ENCODE measurements at places on chromosomes 7 and 10.

- no peak for DNase-seq
Measured at GRCh38 chr10:122087436-122087835, 98.5 kb downstream of the TACC2 start.

DNA sequence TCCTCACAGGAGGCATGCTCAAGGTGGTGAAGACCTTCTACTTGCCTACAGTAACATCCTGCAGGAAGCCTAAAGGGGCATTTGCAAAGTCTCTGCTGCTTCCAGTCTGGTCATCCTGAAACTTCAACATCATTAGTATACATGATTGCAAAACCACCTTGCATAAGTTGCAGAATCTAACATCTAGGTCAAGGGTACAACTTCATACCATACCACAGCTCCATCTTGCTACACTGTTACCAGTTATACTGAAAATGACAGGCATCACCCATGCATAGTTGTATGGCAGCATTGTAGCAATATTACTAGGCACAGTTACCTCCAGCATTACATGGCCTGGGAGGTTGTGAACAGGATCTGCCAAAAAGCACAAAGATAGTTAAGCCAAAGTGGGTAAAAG lies 13.7 kb upstream of the MACROH2A2 start:
- no peak for DNase-seq

DNA sequence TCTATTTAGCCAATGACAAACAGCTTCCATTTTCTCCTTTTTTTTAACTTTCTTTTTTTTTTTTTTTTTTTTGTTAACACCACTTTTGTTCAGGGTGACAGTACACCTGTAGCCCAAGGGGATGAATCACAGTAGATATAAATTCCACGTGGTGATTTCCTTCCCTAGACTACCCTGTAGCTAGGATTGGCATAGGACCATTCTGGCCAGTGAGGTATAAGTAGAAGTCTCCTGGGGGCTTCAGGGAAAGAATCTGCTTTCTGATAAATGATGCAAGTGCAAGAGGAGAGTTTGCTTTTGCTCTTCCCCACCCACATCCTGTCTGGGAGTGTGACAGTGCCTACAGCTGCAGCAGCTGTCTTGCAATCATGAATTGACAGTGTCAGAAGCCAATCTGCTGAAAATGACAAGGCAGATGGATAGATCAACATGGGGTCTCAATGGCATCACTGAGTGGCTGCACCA lies 63.2 kb upstream of the TOMM7 start:
- no peak for DNase-seq

- DNase-seq, result no peak
Measured at GRCh38 chr7:88311675-88312036, 5.0 kb upstream of the STEAP4 start.

DNA sequence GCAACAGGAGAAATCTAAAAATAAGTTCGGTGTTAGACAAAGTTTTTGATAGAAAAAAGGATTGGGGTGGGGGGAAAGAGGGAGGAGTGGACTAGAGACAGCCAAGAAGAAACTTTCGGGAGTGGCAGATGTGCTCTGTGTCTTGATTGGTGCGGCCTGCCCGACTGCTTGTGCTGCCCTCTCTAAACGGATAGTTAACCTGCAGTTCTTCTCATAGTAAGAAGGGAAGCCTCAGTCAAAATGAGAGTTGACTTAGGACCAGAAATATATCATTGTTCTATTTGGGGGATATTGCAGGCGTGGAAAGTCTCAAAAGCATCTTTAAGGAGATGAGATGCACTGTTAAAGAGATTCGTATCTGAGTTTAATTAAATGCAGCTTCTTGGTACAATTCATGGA lies 39.3 kb downstream of the UBE3C start:
- no peak for DNase-seq

- no peak for DNase-seq
Measured at GRCh38 chr10:59358576-59358975, 3.8 kb downstream of the FAM13C start.

GRCh38 chr10:30762620-30763019 lies 133.1 kb upstream of the LYZL2 start:
- no peak for DNase-seq

DNA sequence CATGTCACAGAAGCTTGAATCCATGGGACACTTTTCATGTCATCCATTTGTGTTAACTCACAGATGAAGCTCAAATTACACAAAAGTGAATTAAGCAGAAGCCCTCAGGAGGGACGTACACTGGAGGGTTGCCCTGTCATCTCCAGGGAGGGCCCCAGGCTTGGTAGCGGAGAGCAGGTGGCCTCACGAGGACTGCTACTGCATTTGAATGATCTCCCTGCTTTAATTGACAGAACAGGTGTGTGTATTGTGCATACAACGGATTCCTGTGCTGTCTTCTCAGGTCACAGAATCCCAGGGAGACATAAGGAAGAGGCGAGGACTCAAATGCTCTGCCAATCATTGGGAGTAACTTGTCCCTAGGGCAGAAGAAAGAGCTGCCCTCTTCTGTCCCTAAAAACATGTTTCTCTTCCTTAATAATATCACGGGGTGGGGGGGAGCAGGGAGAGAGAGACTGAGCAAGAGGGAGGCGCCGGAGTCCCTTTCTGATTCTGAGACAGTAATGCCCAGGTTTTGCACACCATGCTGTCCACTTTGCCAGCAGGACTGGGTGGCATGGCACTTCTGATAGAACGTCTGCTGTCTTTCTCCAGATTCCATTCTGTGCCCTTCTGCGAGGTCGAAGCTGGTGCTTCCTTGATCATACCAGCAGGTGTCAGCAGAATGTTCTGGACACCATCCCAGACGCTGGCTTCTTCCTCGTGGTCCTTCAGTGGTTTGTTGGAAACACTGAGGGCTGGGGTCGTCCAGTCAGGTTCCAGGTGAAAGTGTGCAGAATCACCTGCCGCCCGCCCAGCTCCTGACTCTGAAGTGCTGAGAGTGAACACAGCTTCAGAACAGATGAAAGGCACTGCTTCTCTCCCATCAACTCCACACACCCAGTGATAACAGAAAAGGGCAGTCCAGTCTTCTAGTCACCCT lies 26.2 kb upstream of the RASGEF1A start:
- peak; percentile 64 for DNase-seq

GRCh38 chr7:22565315-22565811 lies 65.4 kb upstream of the STEAP1B start:
- no peak for DNase-seq

Measured in NCI-H460 (cell line).